ENCODE measurements at places on chromosomes 3 and 15.

- no peak for DNase-seq
Observed at GRCh38 chr15:37933666-37934065, 774 bp upstream of the TMCO5A start.

GRCh38 chr15:74907163-74907870, 666 bp upstream of the FAM219B start:
- no peak for DNase-seq

DNA sequence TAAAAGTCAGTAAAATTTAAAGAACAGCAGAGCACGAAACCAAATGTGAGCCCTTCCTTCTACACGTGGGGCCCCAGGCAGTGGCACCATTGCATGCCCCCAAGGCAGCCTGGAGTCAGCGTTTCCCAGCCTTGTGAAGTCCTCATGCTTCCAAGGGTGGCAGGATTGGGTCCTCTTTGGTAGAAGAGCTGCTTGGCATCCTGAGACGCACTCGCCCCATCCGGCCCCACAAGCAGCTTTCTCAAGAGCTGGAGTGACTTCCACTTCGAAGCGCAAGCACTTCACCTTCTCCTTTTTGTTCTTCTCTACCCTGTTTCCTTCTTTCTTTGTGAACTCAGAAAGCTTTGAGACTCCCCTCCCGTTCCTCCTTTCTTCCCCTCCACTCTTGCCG, 34.7 kb downstream of the ZNF710 start:
- DNase-seq, result no peak

DNA sequence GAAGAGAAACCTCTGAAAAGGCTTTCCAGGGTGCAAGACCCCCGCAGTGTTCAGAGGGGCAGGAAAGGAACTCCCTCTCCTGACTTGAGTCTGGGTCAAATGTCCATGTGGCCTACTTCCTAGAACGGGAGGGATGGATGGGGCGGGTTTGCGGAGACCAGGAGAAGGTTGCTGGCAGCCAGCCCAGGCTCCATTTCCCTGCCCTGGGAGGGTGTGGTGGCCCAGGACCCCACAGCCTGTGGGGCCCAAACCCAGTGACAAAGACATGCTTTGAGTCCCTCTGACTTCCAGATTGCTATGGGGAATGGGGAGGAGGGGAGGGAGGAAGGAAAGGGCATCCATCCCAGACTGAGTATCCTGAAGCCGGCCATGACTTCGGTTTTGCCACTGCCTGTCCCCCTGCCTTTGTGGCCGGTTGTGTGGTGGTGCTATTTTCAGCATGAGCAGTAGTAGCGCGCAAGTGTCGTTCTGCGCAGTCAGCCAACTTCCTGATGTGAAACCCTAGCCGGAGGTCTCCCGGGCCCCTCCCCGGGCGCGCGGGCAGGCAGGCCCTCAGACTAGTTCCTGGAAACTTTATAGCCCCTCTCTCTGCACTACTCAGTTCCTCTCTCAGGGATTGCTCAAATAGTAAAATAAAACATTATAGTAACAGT, 24.4 kb downstream of the MAGEF1 start:
- DNase-seq, result no peak

DNA sequence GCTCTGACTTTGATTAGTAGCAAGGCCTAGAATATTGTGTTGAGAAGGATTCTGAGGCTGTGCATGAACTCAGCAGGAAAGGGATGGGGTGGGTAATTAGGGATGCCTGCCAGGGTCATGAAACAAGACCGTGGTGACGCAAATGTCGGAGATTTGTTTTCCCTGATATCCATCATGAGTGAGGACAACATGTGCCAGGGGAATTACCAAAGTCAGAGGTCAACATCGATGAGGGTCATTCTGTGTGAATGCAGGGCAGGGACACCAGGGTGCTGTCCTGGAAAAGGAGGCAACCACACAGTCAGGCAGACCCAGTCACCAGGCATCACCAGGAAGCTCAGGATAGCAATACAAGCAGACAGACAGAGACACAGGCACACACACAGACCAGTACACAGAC, 52.2 kb downstream of the SLCO2A1 start:
- no peak for DNase-seq

DNA sequence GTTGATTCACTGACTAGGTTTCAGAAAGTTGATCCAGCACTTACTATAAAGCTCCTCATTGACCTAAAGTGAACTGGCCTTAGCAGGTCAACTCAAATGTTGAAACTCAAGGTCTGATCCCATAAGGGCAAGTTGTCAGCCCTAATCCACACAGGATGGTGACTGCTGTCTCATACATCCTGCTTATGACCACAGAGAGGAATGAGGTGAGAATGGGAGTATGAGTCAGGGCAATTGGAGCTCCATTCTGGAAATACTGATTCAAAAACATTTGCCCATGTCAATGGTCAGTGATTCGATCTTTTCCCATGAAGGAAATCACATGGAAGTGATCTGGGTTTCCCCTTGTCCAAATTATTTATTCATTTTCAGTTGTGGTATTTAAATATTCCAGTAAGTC, 78.7 kb downstream of the ZNF385D start:
- no peak for DNase-seq
